Muscle of arm (tissue), 14 donors: ENCODE measurements at places on chromosomes 5 and 9. TPM values are rescaled to one million over a fixed set of nuclear protein-coding genes. Genes with fewer than 3 reads are reported as not detected.

The MLANA gene
- 1.0 TPM for polyA plus RNA-seq

The FST gene
- polyA plus RNA-seq: 47.2 TPM

The PDGFRB gene
- 131 TPM for polyA plus RNA-seq

The ABO gene
- polyA plus RNA-seq: 3.8 TPM

The STC2 gene
- 5.6 TPM for polyA plus RNA-seq

The CDH18 gene
- polyA plus RNA-seq: 12.5 TPM

The ACOT12 gene
- not detected for polyA plus RNA-seq

The ACTBL2 gene
- polyA plus RNA-seq: not detected

The PTGS1 gene
- polyA plus RNA-seq: 3.3 TPM

The INSL4 gene
- not detected for polyA plus RNA-seq

The CCT5 gene
- 179 TPM for polyA plus RNA-seq

The DAB2IP gene
- polyA plus RNA-seq: not detected

The HSPA9 gene
- 139 TPM for polyA plus RNA-seq
